Stimulated activated CD4-positive, alpha-beta T cell treated with anti-CD3 and anti-CD28 coated beads, Interleukin-2, amount 100 ng/mL, for 24 hours (primary cell): ENCODE measurements at places on chromosomes 2 and 18.

DNA sequence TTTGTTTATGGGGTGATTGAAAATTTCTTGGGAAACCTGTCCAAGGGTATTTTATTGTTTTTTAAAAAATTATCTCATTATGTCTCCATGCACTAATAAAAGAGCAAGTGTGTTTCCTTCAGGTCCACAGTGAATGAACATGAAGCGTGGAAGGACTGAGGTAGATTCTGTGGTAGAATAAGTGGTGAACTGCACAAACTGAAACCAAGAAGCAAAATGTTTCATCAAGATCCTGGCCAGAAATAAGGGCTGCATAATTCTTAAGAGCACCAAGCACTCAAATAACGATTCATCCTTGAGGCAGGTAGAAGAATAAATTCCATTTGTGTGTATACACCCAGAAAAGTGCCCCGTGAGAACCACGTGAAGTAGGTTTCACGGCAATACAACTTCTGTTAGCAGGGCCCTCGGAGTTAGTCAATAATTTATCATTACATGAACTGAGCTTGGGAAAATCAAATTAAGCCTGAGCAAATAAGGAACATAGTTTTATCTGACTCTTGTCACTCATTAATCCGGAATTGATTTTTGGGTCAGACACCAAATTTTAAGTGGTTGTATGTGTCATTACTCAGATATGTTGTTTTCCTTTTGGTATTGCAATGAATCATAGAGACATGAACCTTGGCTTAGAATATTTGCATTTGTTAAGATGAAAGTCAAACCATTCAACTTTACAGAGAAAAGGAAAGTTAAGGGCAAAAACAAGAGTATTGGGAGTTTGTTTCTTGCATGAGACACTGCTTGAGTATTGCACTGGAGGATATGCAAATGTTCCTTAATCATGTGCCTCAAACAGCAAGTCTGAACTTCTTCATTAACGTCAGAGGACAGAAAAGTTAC lies 472.6 kb upstream of the NETO1 start:
- no peak for DNase-seq

DNA sequence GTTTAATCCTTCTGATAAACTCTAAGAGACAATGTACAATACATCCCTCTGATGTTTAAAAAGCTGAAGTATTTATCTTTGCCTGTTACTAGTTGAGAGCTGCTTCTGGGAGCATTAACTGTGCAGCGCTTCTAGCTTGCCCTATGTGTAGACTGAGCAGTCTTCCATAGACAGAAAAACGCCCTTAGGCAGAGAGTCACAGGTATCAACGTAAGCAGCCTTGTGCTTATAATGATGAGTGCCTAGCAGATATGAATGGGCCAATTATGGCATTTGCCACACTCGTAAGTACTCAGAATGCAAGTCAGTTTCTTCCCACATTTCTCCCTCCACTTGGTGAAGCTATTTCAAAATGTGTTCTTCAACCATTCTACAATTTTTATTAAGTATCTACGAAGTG lies 731.1 kb upstream of the SLC8A1 start:
- no peak for DNase-seq

DNA sequence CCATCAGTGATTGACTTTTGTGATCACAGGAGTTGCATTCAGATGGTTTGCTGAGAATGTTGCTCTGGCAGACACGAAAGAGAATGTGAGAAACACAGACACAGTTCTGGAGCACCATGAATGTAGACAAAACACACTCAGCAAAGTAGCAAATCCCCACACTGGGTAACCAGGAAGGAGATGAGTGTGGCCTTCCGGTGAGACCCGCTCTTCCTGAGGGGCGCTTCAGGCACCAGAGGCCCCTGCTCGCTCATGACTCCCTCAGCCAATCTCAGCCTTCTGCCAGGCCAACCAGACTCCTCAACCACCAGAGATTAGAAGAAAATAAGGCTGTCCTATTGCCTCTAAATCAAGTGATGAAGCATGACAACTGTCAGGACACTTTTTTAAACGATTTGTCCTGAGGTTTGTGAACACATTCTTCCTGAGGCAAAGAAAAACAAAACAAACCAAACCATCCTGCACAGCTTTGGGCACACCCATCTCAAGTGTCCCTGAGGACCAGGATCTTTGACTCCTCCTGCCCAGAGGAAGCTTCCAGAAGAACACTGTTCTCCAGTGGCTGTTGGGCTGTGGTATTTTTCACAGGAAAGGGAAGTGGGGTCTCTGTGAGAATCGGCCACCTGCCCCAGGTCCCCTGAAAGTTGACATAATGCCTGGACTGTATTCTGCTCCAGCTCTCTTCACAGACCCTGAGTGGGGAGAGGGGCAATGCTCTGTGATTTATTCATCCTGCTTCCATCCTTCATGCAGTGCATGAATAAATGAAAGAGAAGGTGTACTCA lies 152.8 kb downstream of the BCL11A start:
- no peak for DNase-seq

DNA sequence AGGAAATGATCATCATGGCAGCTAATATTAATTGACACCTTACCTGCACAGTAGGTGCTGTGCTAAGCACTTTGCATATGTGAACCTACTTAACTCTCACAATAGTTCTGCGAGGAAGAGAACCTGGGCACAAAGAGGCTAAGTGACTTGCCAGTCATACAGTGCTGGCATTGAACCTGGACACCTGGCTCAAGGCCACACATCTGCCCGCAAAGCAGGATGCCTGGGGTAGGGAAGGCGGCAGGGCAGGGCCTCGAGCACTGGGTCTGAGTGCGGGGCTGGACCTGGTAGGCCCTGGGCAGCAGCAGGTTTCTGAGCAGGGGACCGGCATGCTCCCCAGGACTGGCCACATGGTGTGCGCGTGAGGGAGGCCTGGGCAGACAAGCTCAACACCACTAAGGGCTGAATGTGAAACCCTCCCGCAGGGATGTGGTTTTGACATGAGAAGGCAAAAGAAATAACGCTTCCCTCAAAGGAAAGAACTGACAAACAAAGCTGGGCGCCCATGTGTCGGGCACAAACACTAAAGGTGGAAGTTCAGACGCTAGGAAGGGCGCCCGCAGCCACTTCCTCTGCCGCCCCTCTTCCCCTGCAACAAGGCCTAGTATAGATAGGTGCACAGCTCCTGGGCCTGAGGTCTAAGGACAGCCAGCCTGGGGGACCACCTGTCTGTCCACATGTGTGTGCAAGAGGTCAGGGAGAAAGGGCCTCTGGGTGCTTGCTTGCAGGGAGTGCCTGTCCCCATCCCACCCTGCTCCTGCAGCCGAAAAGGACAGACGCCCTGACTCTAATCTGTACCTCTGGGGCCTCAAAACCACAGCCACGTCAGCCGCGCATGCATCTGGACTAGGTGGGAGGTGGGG lies 92.5 kb downstream of the ZFP36L2 start:
- DNase-seq = peak; percentile 68

DNA sequence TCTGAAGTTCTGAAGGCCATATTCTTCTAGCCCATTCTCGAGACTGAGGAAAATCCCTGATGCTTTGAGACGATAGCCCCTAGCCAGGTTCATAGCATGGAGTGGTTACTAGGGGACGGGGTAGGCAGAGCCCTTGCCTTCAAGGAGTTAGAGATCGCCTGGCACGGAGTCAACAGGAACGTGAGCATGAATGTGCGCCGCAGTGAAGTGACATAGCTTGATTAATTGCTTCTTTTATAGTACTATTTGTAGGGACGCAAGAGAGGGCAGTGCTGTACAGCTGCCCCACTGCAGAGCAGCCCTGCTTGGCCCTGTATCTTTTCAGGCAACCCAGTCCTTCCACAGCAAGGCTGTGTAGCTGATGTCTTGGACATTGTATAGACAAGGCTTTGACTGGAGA lies 26.2 kb downstream of the HRH4 start:
- DNase-seq = no peak

- no peak for DNase-seq
Observed at GRCh38 chr2:220999356-220999755, 572.7 kb downstream of the EPHA4 start.

DNA sequence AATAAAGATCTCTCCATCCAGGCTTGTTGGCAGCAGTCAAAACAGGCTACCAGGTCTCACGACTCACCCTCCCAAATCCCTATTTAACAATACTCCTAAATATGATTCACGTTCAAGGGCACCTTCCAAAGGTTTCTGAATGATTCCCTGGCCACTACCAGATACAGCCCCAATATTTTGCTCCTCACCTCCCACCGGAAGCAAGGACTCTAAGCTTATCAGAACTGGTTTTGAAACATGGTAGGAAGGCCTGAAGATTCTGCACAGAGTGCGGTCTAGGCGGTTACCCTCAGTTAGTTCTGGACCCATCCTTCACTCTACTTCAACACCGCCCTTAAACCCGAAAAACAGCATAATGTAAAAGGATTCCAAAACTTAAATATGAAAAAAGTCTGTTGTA lies 5.2 kb downstream of the PPP4R1 start:
- DNase-seq = no peak
